ENCODE measurements at places on chromosomes 5 and 9.
A peak's percentile ranks its signal among the peaks of the same experiment; 100 is the strongest.

- no peak for DNase-seq
These were observed 32.9 kb downstream of the PTCD2 start for GRCh38 chr5:72353046-72353445.

DNA sequence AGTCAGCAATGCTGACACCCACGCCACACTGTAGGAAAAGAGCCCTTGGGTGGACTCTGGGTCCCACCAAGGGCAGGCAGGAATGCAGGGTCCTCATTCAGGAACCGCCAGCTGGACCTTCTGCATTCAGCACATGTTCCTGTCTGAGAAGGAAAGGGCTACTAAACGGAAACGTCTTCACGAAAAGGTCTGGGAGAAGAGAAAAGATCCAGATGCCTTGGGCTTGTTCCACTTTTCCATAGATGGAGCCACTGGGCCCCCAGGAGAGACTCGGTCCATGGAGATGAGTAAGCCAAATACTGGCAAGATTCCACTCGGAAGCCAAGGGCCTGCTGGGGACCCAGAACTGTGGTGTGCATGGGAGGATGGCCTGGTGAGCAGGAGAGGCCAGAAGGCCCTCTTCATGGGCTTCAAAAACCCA is 38.4 kb downstream of the LHFPL2 start:
- no peak for DNase-seq

- peak; percentile 53 for DNase-seq
These were observed at the start of gene MAST4 for GRCh38 chr5:66595756-66596635. TSS of gene MAST4 (plus strand) at chr5:66596393. CDS start at chr5:66596656, 263 bp downstream.

- no peak for DNase-seq
These were observed 53.8 kb upstream of the EDIL3 start for GRCh38 chr5:84438456-84438855.

- no peak for DNase-seq
These were observed 16.7 kb upstream of the COMMD10 start for GRCh38 chr5:116068028-116068632.

GRCh38 chr5:21391506-21391905 is 1403.5 kb upstream of the CDH18 start:
- DNase-seq, result no peak

GRCh38 chr9:97307091-97307490 is 368 bp upstream of the CCDC180 start:
- DNase-seq, result no peak

DNA sequence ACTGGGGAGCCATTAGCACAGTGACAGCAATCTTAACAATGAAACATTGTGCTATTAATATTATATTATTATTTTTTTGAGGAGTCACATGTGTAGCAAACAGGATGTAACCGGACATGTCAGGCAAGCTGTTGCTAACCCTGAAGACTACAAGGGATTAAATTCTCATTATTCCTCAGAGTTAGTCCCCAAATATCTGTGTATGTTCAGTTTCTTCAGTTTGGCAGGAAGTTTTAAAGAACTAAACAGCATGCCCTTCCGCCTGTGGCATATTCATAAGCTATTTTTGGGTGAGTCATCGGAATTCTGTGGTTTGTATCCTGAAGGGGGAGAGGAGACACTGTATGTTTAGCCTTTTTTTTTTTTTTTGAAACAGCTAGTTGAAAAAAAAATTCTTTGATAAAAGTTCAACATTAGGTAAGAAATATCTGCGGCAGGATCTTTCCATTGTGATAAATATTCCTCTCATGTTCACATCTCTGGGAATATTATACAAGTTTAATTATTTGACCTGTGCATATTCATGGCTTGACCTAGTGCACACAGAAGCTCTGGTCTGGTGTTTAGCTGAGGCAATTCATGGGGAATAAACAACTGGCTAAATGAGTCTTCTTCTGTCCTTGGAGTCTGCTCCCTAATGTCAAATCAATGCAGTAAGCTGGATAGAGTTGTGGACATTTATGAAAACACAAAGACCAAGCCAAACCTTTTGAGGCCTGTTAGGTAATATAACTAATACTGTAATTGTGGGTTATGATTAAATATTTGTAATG is 202.7 kb upstream of the CDKN2B start:
- DNase-seq, result no peak

GRCh38 chr9:108443741-108444140 is 412.0 kb downstream of the ACTL7B start:
- DNase-seq, result no peak

DNA sequence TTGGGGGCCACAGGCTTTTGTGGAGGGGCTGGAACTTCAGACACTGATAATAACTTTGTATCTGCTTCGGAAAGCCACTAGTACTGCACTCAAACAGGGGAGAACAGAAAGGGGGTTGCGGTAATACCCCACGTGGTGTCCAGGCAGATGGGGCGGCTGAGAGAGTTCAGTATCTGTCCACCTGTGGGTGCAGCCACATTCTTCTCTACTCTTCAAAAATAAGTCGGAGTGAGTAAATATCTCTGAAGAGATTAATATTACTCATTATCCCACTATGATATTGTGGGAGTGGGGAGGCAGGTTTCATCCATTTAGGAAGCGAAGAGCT is 102.1 kb upstream of the SSBP2 start:
- DNase-seq, result no peak

DNA sequence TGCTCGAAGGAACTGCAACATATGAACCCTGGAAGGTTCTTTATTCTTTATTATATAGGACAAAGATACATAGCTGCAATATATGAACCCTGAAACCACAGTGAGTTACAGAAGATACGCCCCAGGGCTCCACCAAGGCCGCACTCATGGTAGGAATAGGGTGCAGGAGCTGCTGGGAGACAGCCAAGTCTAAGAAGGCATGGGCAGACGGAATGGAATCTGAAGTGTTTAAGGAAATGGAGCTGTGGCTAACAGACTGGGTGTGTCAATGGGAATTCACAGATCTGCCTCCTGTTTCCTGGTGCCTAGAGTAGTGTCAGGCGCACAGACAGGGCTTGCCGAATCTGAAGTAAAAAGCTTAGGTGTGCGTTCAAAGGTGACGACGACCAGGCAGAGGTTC is 286.4 kb downstream of the DENND1A start:
- DNase-seq, result no peak

DNA sequence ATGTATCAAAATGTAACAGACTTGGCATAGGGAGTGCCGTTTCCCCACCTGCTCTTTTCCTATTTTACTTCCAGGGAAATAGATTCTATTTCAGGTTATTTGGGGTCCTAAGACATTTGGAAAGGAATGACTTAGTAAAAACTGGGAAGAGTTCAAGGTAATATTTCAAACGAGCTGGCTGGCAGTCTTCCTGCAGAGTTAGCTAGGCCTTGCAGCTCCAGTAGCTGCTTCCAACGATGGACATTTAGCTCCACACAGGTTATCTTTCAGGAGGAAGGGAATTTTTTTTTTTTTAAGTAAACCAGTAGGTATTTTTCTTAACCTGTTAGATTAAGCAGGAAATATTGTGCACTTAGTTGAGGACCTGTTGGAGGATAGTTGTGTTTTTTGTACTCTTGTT is 45.2 kb downstream of the TLE4 start:
- DNase-seq, result no peak

DNA sequence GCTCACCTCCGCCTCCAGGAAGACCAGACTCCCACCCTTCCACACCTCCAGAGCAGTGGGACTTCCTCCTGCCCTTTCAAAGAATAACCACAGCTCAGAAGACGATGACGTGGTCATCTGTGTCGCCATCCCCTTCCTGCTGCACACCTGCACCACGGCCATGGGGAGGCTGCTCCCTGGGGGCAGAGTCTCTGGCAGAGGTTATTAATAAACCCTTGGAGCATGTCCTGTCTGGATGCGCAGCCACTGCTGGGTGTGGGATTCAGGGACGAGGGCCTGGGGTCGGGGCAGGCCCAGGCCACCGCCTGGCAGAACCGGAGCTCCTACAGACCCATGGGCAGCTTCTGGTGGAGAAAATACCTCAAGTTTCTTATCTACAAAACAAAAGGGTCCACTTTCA is 5.0 kb downstream of the PAEP start:
- DNase-seq, result no peak

- no peak for DNase-seq
These were observed 172.4 kb downstream of the PAX5 start for GRCh38 chr9:36861528-36862205.

DNA sequence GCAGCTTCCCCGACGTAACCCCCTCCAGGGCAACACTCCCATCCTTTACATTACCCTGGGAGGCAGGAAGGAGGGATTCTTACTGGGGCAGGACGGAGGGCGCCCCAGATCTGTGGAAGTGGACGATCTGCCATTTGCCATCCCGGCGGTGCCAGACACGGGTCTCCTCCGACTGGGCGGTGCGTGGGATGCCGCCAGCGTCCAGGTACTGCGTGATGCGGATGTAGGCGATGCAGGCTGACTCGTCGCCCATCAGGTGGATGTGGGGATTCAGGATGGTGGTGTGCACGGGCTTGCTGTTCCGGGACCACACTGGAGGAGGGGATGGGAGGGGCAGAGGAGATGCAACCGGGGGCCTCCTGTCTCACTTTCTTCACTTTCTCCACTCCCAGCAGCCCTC is 33.0 kb downstream of the SLC6A7 start:
- DNase-seq, result no peak

- DNase-seq, result no peak
These were observed 90.7 kb downstream of the STK10 start for GRCh38 chr5:172097356-172097755.

DNA sequence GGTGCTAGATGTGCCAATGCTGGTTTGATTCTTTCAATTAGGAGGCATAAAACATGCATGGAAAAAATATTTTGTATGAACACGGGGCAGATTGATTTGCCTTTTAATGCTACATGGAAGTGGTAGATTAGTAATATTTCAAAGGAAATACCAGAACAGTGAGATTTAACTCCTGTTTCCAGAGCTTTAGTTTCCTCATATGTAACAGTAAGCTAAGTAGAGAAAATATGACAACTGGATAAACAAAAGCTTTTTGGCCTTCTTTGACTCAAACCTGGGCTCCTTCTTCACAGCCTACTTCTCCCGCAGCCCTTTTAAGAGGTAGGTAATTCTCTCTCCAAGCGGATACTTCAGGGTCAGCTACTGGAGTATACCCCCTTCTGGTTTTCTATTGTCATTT is 254.2 kb upstream of the TRPC7 start:
- no peak for DNase-seq

- DNase-seq, result peak; percentile 16
These were observed 18.6 kb upstream of the TJP2 start for GRCh38 chr9:69155341-69156030.
